A549 (cell line): ENCODE measurements at places on chromosomes 6 and 20.

- no peak for DNase-seq
Measured at GRCh38 chr6:81792826-81793225, 40.3 kb upstream of the TENT5A start.

- no peak for DNase-seq
Measured at GRCh38 chr20:23042270-23042669, 7.2 kb downstream of the SSTR4 start.

- peak; percentile 67 for DNase-seq
Measured at GRCh38 chr20:38113401-38114325, 51.4 kb downstream of the TGM2 start.

- DNase-seq: no peak
Measured at GRCh38 chr20:57835588-57836455, 126.0 kb upstream of the PMEPA1 start.

DNA sequence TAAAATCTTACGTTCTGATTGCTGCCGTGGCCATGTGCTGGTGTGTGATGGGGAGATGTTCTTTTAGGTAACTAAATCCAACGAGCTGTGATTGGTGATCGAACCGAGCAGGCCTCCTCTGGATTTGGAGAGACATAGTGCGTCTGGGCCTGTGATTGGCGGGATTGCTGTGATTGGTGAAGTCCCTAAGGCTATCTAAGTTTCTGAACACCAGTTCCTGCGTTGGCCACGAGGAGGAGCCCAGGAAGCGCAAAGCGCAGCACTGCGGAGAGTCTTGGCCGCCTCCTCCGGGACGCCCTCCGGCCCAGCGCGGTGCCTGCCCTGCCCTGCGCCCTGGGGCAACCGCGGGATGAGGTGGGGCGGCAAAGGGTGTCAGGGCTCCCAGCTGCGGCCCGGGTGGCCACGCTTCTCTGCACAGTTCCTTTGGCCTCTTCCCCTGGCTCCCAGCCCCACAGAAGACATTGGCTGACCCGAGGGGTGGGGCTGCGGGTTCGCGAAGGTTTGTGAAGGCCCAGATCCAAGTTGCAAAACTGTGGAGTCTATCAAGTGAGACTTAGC, 33.0 kb downstream of the HNF4A start:
- DNase-seq: peak; percentile 69

DNA sequence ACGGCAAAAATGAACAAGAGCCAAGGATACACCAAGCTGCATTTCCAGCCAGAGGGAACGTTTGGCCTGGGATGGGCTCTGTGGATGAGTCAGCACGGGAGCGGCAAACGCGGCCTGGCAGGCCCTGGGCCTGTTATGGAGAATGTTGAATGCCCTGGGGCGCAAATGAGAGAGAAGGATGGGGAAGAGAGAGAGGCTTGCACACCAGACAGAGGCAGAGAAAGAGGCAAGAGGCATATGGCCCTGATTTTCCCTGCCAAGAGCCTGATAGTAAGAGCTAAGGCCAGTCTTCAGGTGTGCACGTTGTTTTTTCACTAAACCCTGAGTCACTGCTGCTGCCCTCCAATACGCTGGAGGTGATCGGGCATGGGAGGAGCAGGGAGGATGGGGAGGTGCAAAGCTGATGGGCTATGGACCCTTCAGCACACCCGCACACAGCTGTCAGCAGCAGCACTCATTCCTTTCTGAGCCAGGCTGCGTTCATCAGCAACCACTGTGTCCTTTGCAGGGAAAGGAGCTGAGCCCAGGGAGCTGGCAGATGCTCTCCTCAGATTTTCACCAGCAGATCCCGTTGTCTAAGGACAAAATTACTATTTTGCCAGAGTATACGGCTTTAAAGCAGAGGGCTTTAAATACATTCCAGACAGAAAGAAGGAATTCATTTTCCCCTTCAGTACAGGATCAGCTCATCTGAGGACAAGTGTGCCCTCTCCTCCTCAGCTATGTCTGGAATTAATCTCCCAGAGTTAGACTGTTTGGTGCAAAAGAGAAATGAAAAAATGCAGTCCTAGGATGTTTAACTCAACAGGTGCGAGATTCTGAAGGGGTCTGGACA, 61.7 kb upstream of the SLC22A23 start:
- peak; percentile 39 for DNase-seq

DNA sequence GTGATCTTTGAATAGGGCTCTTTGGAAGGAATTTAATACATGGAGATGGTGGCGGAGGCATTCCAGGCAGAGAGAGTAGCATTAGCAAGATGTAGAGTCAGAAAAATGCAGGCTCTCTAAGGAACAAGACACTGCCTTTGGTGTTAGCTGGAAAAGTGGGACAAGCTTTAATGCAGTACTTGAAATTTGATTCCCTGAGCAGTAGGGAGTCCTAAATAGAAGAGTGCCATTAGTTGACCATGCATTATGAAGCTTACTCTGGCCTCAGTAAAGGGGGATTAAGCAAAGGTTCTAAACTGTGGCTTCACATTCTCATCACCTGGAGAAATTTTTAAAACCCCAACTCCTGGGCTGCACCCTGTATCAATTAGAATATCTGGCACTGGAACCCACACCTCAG, 494.8 kb upstream of the SOX4 start:
- no peak for DNase-seq

GRCh38 chr6:5302220-5302946, 41.1 kb downstream of the FARS2 start:
- no peak for DNase-seq

DNA sequence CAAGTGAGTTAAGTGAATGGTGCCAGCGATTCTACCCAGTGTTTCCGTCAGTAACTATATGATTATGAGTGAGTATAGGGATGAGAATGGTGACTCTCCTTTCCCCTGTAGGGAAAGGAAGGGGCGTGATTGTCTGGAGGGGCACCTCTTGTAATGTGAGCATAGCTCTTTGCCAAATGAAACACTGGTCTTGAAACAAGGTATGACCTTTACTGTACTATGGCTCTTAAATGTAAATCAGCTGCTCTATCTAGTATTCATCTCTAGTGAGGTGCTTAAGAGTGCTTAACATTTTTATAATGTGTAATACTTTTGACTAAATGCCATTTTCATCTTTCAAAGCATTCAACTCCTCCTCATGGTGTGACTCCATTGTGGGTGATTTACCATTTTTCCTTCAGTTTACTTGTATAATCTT, 11.0 kb downstream of the PANK2 start:
- DNase-seq: no peak

GRCh38 chr6:167090171-167090570, 32.7 kb upstream of the CCR6 start:
- no peak for DNase-seq

- DNase-seq: no peak
Measured at GRCh38 chr20:17534077-17534476, 2.9 kb upstream of the BFSP1 start.

- DNase-seq: no peak
Measured at GRCh38 chr6:39279539-39279938, 34.7 kb downstream of the KCNK17 start.

GRCh38 chr6:88705601-88706000, 257.8 kb downstream of the RNGTT start:
- no peak for DNase-seq

DNA sequence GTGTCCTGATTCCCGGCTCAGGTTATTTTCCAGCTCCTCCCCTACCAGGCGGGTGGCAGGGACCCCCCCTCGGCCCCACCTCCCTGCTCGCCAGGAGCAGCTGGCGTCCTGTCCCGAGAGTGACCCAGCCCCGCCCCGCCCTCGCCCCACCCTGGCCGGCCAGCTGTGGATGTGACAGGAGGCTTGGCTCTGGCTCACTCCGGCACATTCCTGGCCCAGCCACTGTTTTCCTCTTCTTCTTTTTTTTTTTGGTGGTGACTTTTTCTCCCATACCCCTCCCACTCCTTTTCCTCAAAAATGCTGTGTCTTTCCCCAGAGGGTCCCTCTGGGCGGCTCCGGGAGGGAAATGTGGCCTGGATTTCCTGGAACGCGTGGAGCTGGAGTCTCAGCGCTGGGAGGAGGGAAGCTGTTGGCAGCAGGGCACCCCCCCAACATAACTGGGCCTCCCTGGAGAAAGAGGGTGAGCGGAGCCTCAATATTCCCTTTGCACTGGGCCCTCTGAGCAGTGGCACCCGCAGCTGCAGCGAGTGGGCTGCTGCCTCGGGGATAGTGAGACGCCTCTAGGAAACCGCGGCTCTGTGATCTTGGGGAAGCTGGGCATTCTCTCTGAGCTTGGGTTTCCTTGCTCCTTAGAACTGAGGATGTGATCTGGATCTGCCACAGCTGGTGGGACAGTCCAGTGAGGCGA, 28.3 kb upstream of the CSNK2A1 start:
- no peak for DNase-seq

DNA sequence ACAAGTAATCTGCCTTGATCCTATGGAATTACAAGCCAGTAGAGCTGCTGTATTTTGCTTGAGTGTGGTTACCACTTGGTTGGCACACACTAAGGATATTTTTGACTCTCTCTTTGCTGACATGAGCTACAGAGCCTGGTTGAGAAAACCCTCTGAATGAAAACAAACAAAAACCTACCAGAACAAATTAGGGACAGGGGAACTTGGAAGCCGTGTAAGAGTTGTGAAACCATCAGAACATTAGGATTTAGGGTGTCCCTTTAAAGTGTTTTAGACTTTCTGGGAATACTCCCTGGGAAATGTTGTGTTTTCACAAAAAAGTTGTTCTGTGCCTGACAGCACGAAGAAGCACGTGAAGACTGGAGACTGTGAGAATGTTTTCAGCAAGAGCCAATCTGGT, 20.5 kb upstream of the PDE7B start:
- DNase-seq: no peak

DNA sequence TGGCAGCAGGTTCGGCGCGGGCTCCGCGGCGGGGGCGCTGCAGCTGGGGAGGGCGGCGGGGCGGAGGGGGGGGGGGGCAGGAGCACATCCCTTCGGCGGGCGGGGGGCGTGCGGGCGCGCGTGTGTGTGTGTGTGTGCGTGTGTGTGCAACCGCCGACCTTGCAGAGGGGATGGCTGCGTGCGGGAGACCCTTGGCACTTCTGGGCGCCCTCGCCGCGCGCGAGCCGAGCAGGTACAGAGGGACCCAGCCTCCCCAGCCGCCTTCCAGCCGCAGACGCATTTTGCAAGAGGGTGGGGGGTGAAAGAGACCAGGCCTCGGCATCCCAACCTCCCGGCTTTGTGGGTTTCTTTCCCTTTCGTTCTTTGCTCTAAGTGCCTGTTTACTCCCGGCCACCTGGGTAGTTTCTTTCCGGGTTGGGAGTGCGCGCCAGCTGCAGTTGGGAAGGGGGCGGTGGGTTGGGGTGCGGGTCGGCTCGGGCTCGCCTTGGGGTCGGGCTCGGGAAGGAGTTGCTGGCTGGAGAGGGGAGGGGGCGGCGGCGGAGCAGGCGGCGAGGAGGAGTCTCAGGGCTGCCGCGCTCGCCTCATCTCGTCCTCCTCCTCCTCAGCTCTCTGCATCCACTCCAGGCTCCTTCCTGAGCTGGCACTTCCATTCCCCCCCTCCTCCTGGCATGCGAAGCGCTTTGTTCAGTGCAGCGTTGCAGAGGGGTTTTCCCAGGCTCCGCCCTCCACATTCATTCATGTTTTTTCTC, 620 bp downstream of the HIVEP1 start:
- DNase-seq: peak; percentile 50

DNA sequence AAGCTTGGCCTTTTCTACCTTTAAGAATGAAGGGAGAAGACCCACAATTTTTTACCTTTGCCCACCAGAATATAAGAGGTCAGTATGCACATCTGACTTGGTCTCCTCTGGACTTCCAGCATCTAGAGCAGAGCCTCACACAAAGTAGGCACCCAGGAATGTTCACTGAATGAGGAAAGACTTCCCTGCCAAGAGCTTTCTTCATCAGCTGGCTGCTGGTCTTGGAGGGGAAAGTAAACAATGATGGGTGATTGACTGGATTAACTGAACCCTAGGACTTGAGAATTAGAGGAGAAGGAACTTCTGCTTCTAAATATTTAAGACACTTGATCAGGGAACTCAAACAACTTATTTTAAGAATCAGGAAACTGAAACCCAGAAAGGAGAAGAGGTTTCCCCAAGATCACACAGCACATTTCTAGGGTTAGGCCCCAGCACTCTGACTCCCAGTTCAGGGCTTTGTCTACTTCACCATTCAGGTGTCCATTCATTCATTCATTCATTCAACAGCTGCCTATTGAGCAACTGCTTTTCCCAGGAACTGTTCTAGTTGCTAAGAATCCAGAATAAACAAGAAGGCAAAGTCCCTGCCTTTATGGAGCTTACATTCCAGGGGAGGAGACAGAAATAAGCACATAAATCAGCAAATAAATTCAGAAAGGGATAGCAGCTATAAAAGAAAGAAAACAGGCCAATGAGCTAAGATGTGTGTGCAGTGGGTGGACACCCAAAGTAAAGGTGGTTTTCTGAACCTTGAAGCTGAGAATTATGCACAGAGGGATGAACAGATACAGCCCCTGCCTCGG, 216.9 kb upstream of the LRFN2 start:
- DNase-seq: no peak

DNA sequence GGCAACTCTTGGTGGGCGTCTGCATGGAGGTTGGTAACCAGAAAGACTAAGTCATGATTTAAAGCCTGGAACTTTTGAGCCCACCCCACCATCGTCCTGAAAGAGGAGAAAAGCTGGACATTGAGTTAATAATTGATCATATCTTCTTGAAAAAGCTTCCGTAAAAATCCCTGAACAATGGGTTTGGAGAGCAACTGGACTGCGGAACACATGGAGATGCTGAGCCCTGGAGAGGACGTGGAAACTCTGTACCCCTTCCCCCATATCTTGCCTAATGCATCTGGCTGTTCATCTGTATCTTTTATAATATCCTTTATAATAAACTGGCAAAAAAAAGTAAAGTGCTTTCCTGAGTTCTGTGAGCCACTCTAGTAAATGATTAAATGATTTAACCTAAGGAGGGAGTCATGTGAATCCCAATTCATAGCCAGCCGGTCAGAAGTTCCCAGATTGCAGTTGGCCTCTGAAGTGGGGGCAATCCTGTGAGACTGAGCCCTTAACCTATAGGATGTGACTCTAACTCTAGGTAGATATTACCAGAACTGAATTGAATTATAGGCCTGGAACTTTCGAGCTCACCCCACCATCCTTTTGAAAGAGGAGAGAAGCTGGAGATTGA, 26.5 kb upstream of the LGSN start:
- DNase-seq: no peak

DNA sequence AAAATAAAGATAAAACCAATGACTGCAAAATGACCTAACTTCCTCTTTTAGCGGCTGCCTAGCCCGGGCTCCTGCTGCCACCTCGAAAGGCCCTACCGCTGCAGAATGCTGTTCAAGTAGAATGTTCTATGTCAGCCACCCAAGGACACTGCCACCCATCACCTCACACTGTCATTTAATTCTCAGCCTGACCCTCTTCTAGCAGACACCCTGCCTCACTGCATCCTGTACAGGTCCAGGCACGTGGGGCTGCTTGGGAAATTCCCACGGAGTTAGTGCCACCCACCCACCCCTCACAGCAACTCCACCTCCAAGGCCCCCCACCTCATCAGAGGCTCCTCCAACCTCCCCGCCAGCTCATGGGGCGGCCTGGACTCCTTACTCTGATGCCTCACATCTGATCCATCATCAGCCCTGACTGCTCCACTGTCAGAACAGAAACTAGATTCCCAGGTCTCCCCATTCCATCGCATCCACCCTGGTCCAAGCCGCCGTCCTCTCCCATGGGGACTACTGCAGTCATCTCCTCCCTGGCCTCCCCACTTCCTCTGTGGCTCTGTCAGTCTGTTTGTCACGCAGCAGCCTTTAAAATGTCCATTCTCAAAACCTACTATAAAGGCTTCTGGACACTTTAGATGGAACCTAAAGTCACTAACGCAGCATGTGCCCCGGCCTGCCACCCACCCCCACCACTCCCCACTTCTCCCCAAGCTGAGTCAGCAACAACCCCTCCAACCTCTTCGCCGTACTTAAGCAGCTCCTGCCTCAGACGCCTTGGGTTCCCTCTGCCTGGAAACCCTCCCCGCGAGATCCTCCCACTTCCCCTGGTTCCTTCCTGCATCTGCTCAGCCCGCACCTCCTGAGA, 17.0 kb downstream of the NFATC2 start:
- DNase-seq: no peak

GRCh38 chr6:4667591-4667990, 108.6 kb upstream of the CDYL start:
- DNase-seq: no peak
